ENCODE measurements at places on chromosomes 13 and 19.

GRCh38 chr13:25110956-25111584 lies 15.1 kb downstream of the PABPC3 start:
- DNase-seq: no peak

DNA sequence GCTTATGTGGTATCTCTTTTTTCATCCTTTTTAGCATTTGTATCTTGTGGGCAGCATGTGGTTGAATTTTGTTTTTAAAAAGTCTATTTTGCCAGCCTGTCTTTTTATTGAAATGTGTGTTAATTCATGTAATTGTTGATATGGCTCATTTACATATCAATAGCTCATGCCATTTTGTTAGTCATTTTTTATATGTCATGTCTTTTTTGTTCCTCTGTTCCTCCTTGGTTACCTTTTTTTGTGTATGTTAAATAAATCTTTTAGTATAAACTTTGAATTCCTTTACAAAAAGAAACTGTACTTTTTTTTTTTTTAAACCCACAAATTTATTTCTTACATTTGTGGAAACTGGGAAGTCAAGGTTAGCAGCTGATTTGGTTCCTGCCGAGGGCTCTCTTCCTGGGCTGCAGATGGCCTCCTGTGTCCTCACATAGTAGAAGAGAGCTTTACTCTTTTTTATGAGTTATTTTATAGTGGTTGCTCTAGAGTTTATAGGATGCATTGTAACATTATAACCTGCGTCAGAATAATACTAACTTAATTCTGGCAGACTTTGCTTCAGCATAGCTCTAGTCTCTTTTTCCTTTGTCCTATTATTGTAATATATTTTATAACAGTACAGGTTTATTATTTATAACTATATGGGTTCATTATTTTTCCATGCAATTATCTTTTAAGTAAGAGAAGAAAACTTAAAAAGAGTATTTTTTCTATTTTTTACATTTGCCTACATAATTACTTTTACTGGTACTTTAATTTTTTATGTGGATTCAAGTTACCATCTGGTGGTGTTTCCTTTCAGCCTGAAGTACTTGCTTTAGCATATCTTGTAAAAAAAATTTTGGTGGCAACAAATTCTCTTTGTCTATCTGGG lies 86.3 kb downstream of the URI1 start:
- DNase-seq: no peak

GRCh38 chr13:44417876-44418275 lies 44.3 kb downstream of the SERP2 start:
- no peak for DNase-seq

DNA sequence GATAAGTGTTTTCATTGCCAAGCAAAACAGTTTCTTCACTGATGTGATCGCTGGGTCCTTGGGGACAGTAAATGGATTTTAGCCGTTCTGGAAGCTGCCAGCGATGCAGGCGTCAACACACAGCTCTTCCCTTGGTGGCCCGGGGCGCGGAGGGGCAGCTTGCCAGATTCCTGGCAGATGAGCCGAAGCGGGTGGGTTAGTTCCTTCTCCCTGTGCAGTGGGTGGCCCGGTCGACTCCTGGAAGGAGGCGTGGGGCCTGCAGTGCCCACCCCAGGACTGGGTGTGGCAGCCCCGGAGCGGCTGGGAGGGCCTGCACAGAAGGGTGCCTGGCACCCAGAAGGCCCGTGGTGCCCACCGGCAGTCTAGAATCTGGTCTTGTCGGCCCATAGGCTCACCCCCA lies 69.0 kb downstream of the KDM4B start:
- DNase-seq: no peak

GRCh38 chr19:35767288-35768081 lies 7.9 kb upstream of the ARHGAP33 start:
- DNase-seq: no peak

- no peak for DNase-seq
These were observed 9.6 kb upstream of the ELL start for GRCh38 chr19:18531485-18531884.

DNA sequence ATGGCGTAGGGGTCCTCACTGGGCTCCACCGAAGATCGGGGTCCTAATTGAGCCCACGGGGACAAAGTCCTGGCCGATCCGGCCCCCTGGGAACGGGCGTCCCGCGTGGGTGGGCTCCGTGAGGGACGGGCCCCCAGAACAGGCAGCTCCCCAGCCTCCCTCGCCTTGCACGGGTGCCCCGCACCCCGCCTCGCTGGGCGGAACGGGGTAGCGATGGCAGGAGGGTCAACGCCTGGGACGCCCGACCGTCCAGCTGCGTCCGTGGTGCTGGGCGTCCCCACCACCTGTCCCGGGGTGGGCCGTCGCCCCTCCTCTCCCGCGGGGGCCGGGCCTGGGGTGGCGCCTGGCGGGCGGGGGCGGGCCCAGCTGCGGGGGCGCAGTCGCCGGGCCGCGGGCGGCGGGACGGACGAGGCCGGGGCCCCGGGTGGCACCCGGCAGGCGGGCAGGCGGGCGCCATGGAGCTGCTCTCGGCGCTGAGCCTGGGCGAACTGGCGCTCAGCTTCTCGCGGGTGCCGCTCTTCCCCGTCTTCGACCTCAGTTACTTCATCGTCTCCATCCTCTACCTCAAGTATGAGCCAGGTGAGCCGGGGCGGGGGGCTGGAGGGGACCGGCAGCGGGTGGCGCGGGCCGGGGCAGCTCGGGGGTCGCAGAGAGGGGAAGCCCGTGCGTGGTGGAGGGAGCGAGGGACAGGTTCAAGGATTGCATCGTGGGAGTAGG lies at the start of gene TMEM38A:
Gene TMEM38A, plus strand, starts transcription at position 377 of the 717 bp plus-strand sequence. Its CDS starts 79 bp downstream, at position 456.
- no peak for DNase-seq

GRCh38 chr13:72534951-72535640 lies 192.3 kb downstream of the MZT1 start:
- no peak for DNase-seq

GRCh38 chr13:34116651-34117050 lies 298.7 kb downstream of the RFC3 start:
- DNase-seq: no peak

GRCh38 chr13:46124967-46125933 lies 20.4 kb upstream of the CPB2 start:
- no peak for DNase-seq

DNA sequence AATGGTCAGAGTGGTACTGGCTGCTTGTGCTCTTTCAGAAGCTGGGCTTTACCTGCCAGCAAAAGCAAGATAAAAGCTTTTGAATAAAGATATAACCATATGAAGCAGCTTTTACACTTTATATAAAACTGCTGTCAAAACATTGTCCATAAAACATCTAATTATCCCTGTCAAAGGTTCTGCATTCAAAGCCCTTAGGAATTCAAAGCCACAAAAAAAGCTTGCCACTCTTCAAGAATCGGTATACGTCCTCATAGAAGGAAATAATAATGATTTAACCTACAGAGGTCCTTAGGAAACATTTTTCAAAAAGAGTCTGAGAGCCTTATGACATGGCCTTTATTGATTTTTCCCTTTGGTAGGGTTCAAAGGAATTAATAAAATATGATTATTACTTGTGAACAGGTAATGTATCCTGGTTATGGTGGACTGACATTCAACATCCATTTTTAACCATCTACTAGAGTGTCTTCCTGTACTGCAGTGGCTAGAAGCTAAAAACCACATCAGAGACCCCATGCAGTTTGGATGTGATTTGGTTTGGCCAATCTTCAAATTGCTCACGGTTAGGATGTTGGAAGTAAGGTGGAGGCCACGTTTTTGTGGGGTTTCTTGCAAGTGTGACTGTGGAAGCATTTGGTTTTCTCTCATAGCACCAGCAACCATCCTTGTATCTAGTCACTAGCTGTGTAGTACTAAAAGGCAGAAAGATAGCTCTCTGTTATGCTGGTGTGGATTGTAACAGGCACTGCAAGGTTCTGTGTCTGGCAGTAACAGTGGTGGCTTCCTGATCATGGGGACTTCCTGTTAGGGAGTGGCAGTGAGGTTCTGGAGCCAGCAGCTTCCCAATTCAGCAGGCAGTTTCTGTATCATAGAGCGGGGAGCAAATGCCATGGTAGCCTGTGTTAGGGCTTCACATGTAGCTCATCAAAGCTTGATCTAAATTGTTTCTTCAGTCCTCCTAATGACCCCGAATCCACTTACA lies 441.5 kb downstream of the DIAPH3 start:
- no peak for DNase-seq

DNA sequence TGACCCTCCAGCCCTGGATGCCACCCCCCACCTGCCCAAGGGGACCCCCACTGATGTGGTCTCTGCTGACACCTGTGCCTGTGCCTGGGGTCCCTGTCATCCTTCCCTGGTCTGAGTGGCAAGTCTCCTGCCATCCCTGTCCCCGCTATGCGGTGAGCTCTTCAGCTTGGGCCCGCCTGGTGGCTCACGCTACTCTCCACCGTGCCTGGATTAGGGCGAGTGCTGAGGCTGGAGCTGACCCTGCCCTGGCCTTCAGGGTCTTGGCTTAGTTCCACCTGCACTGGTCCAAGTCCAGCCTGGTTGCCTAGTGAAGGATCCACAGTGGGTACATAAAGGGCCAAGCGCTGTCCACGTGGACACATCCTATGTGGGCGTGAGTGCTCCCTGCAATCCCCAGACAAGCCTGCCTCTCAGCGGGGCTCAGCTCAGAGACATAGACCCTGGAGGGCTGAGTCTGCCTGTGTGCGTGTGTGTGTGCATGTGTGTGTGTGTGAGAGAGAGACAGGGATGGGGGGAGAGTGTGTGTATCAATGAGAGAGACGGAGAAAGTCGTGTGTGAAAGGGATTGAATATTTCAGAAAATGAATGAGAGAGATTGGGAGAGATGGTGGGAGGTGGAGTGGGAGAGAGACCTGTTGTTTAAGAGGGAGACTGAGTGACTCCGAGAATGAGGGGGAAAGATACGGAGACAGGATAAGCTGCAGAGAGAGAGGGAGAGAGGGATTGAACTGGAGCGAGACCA lies 22.1 kb downstream of the WTIP start:
- DNase-seq: no peak

GRCh38 chr13:36207672-36208071 lies 6.7 kb downstream of the SOHLH2 start:
- no peak for DNase-seq

DNA sequence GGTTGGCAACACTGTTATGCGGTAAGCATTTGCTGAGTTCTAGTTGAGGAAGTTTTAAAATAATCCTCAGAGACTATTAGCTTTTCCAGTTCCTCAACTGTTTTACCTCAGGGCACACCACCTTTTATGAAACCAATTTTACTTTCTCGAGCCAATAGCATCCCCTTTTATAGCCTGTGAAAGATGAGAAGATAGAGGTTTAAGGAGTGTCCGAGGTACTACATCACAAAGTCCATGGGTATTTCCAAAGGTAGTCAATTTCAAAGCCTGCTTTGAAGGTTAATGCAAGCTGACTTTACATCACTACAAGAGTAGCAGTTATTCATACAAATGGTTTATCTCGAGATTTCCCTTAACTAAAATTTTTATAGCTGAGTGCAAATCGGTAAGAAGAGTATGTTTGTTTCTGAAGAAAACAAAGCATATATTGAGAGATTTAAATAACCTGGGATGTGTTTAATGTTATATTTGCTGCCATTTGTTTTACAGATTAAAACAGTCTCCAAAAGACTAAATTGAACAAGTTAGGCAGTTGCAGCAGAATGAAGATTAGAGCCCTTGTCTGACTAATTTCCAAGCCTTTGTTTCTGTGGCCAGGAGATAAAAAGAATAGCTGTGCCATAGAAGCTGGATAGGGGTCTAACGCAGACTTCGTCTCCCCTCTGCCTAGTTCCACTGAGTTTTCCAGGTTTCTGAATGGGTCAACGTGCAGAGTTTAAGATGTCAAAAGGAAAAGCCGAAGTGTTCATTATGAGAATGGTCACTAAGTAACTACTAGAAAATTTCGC lies 74.7 kb upstream of the TRPC4 start:
- DNase-seq: no peak

DNA sequence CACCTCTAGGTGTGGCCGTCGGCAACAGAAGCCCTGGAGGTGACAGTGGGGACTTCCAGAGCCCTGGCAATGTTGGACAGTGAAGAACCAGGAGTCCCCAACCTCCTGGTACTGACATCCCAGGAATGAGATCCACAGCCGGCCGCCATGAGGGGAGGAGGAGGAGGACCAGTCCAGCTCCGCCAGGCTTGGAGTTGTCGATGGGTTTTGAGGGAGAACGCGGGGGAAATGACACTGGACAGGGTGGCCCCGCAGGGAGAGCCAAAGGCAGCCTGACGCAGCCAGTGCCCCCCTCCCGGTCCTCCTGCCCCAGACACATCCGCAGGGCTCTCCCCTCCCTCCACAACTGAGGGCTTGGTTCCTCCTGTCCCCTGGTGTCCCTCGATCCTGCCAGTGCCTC lies 57.9 kb downstream of the SPACA7 start:
- no peak for DNase-seq

DNA sequence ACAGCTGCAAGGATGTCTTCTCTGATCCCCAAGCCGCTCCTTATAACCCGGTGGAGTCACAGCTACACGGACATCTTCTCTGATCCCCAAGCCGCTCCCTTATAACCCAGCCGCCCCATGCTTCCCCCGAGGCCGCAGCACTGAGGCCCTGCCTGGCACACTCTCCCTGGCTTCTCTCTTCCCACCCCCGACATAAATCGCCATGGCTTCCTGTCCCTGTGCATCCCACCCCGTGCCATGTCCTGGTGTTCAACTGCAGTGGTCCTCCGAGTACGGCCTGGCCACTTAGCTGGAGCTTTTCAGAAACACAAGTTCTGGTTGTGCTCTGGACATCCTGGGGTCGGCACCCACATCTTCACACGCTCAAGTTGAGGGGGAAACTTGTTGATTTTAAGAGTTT lies 60.4 kb downstream of the RASA3 start:
- no peak for DNase-seq

DNA sequence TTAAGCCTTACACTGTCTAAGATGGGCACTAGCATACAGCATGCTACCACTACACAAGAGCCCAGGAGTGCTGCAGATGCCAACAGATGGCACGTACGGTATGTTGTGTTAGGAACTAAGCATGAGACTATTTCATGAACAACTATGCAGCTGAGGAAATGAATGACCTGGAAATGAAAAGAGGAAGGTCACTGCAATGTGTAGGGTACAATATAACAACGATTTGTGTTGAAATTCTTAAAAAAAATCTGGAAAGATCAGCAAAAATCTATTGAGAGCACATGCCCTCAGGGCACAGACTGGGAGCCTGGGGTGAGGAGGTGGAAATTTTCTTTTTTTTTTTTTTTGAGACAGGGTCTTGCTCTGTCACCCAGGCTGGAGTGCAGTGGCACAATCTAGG lies 14.4 kb downstream of the HAUS8 start:
- no peak for DNase-seq

DNA sequence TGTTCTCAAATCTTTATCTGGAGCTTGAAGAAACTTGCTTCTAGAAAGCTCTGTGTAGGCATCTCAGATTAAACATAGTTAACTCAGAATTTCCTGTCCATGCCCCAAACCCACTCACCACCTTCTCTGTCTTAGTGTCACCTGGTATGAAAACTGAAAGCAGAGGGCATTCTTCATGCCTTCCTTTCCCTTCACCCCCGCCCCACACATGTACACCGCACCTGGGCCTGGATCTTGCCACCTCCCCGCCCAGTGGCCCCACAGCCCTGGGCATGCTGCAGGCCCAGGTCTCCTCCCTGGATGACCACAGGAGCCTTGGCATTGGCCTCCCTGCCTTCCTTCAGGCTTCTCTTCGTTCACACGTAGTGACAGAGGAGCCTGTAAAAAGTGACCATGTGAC lies 15.8 kb downstream of the CFAP97D2 start:
- no peak for DNase-seq

All from retinal pigment epithelial cell (primary cell).